Cortex of kidney (tissue), 1 donor: ENCODE measurements at places on chromosomes 16 and 17.

DNA sequence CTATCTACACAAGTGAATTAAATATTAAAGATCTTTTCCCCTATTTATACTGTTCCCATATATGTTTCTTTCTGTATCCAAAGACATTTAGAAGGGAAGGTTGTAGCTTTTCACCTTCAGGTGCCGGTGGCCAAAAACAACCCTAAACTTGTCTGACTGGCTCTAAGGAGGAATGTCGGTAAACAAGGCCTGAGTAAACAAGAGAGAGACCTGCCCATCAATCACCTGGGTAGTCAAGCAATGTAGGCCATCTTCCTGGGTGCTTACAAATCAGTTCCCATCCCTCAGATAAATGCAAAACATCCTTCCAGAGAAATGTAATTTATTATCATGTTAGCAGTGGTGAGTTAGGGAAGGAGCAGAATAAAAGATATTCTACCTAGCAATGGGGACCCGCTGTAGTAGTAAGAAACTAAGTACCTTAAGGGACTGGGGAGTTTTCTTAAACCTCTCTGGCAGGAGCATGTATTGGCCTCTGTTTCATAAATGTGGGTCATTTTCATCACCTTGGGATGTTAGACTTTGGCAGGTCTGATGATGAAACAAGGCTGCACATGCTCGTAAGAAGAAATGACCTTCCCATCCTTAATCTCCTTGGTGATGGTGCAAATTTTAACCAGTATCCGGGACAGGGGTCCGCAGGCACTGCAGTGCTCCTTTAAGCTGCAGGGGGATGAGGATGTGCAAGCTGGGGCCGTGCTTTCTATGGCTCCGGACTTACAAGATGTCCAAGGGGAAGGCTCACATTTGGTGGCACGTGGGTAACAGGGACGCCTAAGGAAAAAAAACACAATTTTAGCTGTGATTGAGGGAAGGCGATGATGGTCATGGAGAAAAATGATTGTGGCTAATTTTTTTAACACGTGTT lies 8.4 kb downstream of the KRT39 start:
- DNase-seq, result no peak

DNA sequence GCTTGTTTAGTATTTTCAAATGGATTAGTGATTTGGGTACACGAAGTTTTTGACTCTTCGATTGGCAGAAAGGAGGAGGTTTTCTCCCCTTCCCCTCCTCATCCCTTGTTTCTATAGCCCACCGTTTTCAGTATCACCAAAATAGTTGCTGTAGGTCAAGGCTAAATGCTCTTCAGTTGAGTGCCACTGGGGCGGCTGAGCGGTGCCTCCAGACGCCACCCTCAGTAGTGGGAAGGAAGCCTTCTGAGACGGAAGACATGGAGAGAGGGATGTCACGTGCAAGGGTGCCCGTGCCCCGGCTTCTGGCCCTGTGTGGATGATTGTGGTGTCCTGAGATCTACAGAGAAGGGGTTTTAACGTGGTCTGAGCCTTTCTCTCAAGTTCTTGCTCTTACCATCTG lies 39.7 kb upstream of the CRISPLD2 start:
- no peak for DNase-seq

DNA sequence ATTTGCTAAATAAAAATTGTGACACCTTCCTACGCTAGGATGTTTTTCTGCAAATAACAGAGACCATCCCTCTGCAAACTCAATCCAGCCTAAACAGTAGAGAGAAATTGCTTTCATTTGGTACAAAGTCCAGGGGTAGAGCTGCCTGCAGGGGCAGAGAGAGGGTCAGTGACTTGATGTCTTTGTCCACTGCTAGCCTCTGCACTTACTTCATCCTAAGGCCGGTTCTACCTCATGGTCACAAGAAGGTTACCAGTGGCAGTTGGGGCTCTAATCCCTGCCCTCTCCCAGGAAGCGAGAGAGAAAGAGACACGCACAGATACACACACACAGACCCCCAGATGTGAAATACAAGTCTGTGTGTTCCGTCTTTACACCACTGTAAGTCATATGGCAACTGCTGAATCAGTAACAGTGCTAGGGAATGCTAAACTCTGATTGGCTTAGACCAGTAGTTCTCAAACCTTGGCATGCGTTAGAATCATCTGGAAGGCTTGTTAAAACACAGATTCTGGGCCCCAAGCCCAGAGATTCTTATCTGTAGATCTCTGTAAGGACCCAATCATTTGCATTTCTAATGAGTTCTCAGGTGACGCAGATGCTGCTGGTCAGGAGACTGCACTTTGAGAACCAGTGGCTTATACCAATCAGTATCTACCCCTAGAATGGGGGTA lies 13.1 kb upstream of the LPCAT2 start:
- DNase-seq, result no peak

DNA sequence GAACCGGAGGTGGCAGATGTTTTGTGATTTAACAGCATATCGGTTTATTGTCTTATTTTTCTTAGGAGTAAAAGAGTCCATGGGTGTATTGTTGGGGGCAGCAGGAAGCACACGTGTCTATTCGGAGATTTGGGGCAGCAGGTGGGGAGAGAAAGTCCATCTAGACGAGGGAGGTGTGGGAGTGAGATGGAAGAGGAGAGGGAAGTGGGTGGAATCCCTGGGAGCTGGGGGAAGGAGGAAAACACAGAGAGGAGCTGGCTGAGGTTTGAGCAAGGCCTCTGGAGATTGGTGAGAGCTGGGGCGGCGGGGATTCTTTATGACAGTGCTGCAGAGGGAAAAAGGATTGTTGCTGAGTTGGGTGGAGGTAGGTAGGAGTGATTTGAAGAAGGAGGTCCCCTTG lies 72.1 kb downstream of the PRKCB start:
- DNase-seq, result no peak

- no peak for DNase-seq
These were observed 273.4 kb downstream of the NTN1 start for GRCh38 chr17:9294661-9295210.

GRCh38 chr17:82560252-82560642 lies 40.7 kb downstream of the FOXK2 start:
- DNase-seq, result no peak

DNA sequence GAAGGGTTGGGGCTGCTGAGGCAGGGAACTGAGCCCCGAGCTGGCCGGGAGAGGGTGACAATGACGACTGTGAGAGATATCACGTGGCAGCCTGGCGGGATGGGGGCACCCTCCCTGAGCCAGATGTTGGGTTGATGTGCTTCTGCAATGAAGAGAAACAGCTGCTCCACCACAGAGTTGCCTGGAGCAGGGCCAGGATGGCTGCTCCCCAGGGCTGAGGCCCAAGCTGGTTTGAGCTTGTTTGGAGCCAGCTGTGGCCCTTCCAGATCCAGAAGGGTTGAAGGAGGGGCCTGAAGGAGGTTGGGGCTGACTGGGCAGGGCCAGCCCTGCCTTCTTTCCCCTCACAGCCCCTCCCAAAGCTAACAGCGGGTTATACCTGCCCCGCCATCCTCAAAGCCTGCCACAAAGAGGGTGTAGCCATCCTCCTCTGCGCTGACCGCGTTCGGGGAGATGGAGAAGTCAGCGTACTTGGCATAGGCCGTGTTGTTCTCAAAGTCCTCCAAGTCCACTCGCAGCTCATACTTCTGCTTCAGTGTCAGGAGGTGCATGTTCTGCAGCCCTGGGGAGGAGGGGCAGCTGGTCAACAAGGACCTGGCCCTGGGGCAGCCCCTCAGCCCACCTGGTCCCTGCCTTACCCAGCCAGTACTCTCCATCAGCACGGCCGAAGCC lies 2.1 kb downstream of the MFAP4 start:
- DNase-seq, result no peak

- DNase-seq, result no peak
These were observed 78.1 kb downstream of the OR1D5 start for GRCh38 chr17:2985318-2985717.

DNA sequence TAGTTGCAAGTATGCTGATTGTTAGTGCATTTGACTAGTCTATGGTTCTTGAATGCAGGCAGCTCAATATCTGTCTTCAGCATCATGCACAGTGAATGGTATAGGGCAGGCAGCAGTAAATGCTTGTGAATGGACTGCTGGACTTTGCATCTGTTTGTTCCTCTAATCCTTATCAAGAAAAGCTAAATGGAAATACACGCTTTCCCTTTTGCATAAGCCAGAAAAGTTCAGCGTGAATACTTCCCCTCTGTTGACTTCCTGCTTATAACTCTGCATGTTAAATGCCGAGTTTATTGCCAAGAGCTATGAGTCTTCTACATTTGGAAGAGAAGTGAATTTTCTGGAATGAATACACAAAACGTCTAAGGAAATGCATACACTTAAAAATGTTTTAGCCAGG lies 127.9 kb upstream of the CPHXL start:
- DNase-seq, result no peak

DNA sequence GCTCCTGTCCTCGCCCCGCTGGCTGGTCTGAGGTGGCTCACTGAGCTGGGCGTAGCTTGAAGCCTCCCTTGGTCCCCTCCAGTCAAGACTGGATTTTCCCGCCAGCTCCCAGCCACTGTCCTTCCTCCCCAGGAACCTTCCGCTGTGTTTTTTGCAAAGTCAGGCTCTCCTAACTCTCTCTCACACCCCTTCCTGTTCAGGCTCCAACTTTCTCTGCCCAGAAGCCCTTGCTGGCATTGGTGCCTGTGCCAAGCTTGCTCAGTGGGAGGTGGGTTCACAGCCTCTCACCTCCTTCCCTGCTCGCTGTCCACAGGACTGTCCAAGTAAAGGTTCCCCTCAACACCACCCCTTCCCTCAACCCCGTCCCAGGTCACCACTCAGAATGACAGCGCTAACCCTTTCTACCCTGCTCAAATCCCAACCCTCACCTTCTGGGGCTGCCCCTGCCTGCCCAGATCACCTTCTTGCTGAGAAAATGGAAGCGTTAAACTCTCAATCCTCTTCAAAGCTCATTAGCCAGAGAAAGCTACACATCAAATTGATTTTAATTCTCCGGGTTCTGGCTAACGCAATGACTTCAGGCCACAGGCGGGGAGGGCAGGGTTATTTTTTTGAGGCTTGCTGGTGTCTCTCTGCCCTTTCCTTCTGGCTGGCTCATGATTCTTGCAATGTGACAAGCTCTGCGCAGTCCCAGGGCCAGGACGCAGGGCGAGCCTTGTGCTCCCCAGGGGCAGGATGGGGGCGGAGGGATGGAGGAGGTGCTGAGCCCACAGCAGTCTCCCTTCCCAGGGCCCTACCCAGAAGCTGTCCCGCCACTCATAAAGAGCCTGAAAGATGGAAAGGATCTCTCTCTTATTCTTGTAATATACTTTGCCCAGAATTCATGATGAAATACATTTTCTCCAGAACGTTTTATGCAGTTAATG lies 357.2 kb upstream of the TNRC6C start:
- DNase-seq, result no peak

- no peak for DNase-seq
These were observed 33.7 kb upstream of the LITAF start for GRCh38 chr16:11620243-11621003.

- no peak for DNase-seq
These were observed 84.9 kb upstream of the GNG13 start for GRCh38 chr16:885391-885790.

GRCh38 chr16:65101009-65101408 lies 20.9 kb downstream of the CDH11 start:
- no peak for DNase-seq

- no peak for DNase-seq
These were observed 151.5 kb downstream of the STX8 start for GRCh38 chr17:9424071-9424640.

DNA sequence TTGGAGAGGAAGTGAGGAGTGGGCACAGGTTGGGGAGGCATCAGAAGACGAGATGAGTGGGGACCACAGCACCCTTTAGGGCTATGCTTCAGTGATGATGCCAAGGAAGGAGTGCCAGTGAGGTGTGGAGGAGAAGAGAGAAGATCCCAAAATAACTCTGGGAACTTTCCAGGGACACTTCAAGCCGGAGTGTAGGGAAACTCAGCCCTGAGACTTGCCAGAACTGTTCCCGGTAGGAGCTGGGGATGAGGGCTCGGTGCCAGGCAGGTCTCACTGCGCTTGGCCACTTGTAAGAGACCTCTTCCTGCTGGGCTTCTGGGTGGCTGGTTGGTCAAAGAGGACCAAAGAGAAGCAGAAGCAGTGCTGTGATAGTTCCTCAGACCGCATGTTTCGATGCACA lies 63.6 kb downstream of the SHISA6 start:
- DNase-seq, result no peak

DNA sequence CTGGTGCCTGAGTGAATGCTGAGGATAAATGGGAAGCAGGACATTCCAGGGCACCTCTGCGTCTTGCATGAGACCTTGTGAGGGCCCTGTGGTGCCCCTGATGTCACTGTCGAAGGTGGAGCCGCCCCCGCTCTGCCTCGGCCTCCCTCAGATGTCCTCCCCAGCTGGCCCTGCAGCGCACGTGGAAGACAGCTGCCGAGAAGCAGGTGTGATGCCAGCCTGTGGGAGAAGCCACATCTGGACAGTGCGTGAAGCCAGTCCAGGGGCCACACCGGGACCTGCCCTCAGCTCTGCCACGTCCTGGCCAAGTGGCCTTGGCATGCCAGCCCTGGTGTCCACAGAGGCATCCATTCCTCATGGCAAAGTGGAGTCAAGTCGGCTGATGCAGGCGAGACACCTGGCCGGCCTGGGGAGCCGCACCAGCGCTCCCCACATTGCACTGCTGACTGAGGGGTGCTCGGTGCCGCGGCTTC lies 21.6 kb upstream of the METRNL start:
- no peak for DNase-seq

DNA sequence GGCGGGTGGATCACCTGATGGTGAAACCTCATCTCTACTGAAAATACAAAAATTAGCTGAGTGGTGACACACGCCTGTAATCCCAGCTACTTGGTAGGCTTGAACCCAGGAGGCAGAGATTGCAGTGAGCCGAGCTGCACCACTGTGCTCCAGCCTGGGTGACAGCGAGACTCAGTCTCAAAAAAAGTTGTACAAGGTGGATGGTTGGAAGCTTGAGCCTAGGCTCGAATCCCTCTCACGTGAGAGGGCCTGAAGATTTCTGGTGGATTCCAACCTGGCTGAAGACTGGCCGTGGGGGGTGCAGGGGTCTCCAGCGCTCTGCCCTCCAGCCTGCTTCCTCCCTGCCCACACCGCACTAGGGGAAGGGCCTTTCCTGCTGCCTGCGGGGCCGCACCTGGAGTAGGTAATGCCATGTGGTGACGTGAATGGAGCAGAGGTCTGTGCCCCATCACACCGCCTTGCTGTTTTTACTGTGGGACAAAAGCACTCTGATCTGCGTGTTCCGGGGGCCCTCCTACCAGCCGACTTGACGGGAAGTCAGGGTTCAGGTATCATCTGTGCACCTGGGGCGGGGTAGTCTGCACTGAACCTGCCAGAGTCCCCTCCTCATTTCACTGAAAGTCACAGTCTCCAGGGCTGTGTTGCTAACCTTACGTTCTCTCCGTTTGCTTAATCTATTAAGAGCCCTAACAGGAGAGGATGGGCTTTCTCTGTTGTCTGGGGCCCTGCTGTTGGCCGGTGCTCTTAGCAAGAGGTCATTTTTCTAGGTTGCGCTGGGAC lies 4.2 kb downstream of the RPL13 start:
- DNase-seq, result no peak

- DNase-seq, result no peak
These were observed 107.0 kb downstream of the PLCG2 start for GRCh38 chr16:81885976-81886586.

DNA sequence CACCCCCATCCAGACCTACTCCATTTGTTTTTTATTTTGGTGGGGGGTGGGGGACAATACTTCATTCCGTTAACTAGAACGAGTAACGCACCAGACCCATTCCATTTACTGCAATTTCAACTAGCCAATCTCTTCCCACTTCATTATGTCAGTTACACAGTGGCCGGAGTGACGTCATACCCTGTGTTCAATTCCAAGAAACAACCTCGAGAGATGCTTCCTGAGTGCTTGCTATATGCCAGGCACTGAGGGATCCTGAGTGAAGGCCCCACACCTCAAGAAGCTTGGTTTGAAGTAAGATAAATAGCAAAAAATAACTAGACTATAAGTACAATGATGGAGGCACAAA lies 9.1 kb upstream of the SIAH1 start:
- no peak for DNase-seq

- DNase-seq, result no peak
These were observed 55.6 kb downstream of the CYLD start for GRCh38 chr16:50797456-50797855.
